ENCODE measurements at places on chromosomes 1 and 21.

GRCh38 chr1:241171991-241172390, 185.0 kb downstream of the RGS7 start:
- DNase-seq = no peak

GRCh38 chr1:175599212-175599705, 144.1 kb downstream of the TNR start:
- no peak for DNase-seq

DNA sequence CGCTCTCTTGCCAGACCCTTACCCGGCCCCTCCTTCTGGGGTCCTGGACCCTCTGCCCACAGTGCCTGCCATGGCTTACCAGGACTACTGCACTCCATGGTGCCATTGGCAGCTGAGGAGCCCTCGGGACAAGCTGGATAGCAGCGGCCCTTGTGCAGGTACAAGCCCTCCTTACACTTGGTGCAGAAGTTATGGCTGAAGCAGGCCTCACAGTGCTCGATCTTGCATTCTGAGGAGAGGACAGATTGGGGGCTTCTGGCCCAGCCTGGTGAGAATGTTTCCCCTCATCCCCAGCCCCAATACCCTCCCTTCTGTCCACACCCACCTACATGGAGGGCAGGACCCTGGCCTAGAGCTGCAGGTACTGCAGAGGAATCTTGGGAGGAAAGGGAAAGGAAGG, 18.4 kb upstream of the GNL2 start:
- DNase-seq = peak; percentile 69

GRCh38 chr1:83508485-83509151, 490.3 kb downstream of the TTLL7 start:
- DNase-seq = no peak

DNA sequence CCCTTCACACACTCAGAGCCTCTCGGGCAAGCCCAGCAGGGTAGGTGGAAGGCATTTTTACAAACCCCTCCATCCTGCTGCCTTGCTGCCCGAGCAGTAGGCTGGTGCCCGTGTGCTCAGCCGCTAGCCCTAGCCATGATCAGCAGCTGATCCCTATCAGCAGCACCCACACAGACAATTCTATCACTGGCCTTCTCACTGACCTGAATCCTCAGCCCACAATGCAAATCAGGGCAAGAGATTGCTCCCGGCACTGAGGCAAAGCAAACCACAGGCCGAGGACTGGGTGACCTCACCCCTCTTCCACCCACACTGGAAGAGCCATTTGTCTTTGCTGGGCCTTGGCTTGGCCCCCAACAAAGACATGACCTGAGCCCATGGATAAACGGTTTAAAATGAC, 895 bp upstream of the PDZK1 start:
- DNase-seq = no peak

DNA sequence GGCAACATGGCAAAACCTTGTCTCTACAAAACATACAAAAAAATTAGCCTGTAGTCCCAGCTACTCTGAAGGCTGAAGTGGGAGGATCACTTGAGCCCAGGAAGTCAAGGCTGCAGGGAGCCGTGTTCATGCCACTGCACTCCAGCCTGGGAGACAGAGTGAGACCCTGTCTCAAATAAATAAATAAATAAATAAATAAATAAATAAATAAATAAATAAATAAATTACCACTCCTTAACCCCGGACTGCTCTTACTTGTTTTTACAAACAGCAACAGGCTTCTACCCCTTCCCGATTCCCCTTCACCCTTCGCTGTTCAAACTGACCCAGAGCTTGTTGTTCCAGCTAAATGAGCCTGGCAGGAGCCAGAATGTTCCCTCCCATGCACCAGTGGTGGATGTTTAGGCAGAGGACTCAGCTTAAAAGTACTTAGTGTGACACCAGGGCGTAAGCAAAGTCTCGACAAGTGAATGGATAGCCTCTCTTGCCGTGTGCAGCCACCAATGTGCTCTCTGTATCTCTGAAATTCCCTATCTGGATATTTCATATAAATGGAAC, 21.5 kb upstream of the PADI3 start:
- no peak for DNase-seq

GRCh38 chr1:25256578-25256965, 9.3 kb upstream of the RSRP1 start:
- DNase-seq = no peak

- no peak for DNase-seq
Measured at GRCh38 chr1:226763905-226764264, 24.8 kb upstream of the ITPKB start.

DNA sequence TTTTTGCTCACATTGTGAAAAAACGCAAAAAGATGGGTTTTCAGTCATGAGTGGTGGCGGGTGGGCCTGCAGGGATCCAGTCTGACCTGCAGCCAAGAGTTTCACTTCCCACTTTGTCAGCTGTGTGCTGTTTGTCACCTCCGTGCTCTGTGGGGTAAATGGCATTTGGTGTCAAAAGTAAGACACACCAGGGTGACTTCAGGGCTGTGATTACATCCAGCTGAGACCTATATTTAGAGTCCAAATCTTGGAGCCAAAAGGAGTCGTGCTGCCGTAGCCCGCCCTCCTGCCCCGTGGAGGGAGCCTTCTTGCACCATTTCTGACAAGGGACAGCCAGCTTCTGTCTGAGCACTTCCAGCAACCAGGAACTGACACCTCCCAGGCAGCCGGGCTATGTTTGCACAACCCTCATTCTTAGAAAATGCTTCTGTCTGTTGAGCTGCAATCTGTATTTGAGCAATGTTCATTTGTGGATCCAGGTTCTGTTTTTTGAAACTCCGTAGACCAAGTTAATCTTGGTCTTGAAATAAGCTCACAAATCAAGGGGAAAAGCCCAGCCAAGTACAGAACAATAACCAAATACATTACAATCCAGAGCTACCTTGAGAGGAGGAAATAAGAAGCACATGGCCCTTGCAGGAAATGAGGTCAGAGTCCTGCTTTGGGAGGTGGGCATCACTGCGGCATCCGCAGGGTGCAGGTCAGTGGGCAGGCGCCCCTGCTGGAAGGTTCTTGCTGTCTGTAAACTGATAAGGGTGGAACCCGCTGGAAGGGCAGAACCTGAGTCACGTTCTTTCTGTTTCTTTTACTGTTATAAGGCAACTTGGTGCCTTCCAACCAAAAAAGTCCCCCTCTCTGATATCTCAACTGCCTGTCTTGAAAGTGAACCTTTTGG, 14.4 kb downstream of the ABCG1 start:
- DNase-seq = no peak

- DNase-seq = no peak
Measured at GRCh38 chr1:223652436-223652941, 13.0 kb downstream of the CAPN8 start.

DNA sequence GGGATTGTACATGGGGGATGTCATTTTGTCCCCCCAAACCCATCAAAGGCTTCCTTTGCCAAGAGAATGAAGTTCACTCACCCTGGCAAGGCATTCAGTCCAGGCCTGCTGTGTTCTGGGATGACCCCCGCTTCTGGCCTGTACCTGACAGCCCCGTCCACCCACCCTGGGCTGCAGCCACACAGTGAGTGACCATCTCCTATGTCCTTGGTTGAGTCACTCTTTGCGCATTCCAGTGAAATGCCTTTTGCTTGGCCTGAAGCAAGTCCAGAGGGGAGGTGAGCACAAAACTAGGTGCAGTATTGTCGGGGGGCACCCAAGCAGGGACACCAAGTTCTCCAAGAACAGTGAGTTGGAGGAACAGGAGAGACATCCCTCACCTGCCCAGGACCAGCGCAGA, 10.2 kb downstream of the TMPRSS3 start:
- DNase-seq = no peak

DNA sequence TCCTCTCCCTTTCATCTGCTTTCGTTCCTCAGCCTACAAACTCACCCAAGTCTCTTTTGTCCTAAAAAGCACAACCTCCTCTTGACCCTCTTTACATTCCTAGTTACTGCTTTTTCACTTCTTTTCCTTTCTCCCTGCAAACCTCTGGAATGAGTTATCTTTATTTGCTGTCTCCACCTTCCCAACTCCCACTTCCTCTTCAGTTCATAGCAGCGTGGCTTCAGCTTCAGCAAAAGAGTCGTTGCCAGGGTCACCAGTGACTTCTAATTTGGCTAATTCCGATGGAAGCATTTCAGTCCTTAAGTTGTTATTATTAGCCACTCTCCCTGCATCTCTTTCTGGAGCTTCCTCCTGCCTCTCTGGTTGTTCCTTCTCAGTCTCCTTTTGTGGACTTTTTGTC, 6.2 kb upstream of the TMEM54 start:
- no peak for DNase-seq

DNA sequence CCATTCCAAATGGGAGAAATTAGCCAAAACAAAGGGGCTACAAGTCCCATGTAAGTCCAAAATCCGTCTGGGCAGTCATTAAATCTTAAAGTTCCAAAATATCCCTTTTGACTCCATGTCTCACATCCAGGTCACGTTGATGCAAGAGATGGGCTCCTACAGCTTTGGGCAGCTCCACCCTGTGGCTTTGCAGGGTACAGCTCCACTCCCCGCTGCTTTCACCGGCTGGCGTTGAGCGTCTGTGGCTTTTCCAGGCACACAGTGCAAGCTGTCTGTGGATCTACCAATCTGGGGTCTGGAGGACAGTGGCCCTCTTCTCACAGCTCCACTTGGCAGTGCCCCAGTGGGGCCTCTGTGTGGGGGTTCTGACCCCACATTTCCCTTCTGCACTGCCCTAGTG, 130.2 kb downstream of the TPR start:
- DNase-seq = no peak

DNA sequence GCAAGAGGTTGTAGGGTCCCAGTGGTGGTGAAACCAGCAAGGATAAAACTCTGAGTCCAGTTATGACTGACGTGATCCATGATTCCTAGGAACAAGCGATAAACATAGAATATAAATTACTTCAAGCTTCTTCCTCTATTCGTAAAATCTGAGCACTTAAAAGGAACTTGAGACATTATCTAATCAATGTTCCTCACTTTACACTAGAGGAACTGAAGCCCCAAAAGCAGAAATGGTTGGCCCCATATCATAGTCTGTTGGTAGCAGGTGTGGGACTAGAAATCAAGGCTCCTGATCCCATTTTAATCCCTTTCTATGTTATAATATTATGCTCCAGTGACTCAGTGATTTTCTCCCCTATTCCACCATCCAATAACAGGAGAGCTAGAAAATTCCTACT, 21.9 kb upstream of the MNDA start:
- DNase-seq = no peak

GRCh38 chr1:223231581-223231980, 88.5 kb upstream of the TLR5 start:
- DNase-seq = no peak

- DNase-seq = no peak
Measured at GRCh38 chr1:180981596-180982387, 40.9 kb downstream of the STX6 start.

DNA sequence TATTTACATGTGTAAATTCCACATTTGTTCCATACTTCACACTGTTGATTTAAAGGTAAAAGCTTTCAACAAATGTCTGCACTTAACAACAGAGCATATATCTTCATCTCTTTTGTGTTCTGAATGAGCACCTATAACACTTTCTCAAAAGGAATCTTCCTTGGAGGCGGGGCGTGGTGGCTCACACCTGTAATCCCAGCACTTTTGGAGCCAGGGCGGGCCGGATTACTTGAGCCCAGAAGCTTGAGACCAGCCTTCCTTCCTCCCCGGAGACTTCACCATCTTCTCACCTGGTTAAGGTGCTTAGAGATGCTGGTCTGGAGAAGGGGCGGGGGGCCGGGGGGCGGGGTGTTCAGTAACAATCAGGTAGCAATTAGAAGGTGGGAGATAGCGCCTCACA, 16.5 kb downstream of the RYR2 start:
- DNase-seq = no peak

DNA sequence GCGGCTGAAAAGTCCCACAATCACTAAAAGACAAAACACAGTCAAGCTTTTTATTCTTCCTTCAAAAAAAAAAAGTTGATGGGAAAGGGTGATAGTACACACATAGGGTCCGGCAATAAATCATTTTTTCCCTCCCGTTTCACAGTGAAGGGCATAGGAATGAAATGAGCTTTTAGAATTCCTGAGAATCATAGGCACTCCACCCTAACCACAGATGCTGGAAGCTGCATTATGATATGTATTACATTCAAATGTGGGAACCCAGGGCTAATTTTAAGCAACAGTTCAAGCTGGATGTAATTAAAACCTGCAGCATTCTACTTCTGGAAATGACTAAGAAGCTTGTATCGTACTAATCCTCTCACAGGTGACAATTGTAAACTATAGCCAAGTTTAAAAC, 75.7 kb upstream of the KCNJ15 start:
- DNase-seq = no peak

DNA sequence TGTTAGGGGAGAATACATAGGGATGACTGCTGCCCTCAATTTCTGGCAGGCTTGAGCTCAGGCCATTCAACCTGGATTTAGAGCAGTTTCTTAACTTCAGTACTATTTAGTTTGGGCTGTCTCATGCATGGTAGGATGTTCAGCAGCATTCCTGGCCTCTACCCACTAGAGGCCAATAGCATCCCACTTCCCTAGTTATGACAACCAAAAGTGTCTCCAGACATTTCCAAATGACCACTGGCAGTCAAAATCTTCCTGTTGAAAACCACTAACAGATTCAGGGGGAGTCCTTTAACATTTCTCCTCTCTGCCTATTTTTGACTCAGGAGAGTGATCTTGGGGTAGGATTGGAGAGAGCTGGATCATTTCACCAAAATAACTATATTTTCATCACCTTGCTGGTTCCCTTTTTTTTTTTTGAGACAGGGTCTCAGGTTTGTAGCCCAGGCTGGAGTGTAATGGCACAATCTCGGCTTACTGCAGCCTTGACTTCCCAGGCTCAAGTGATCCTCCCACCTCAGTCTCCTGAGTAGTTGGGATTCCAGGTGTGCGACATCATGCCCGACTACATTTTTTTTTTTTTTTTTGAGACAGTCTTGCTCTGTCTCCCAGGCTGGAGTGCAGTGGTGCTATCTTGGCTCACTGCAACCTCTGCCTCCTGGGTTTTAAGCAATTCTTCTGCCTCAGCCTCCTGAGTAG, 8.7 kb downstream of the GNAT2 start:
- no peak for DNase-seq

DNA sequence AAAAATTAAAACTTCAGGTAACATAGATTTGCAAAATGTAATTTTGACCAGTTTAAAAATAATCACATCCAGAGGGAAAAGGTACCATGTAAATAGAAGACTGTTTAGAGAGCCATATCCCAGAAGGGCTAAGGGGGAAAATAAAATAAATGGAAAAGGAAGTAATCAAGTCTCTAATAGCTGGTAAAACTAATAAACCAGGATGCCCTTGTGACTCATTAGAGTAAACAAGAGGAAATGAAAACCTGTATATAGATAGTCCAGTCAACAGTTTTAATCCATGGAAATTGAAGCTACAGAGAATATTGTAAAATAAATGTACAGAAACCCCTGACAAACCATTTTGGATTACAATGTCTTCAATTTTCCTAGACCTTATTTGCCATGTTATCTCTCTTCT, 698.0 kb upstream of the RGS18 start:
- DNase-seq = no peak

Measured in mesenteric fat pad (tissue), 1 donor.